ENCODE measurements at places on chromosomes 16 and 17. TPM values are rescaled to one million over a fixed set of nuclear protein-coding genes. Genes with fewer than 3 reads are reported as not detected.
A peak's percentile ranks its signal among the peaks of the same experiment; 100 is the strongest.

DNA sequence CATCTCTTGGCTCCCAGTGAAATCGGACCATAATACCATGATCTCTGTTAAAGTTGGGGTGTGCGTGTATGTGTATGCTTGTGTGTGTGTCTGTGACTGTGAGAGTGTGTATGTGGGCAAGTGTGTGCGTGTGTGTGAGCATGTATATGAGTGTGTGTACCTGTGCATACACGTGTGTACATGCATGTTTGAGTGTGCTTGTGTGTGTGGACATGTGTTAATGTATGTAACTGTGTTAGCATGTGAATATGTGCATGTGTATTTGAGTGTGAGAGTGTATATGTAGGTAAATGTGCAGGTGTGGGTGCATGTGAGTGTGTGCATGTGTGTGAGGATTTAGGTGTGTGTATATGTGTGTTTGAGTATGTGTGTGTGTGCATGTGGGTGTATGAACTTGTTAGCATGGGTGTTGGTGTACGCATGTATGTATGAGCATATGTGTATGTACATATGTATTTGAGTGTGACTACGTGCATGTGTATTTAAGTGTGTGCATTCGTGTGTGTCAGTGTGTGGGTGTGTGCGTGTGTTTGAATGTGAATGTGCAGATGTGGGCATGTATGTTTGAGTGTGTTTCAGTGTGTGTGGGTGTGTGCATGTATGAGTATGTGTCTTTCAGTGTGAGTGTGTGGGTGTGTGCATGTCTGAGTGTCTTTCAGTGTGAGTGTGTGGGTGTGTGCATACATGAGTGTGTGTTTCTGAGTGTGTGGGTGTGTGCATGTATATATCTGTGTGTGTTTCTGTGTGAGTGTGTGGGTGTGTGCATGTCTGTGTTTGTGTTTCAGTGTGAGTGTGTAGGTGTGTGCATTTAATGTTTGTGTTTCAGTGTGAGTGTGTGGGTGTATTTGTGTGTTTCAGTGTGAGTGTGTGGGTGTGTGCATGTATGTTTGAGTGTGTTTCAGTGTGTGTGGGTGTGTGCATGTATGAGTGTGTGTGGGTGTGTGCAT lies 183.2 kb downstream of the SOX9 start:
- no peak for DNase-seq

DNA sequence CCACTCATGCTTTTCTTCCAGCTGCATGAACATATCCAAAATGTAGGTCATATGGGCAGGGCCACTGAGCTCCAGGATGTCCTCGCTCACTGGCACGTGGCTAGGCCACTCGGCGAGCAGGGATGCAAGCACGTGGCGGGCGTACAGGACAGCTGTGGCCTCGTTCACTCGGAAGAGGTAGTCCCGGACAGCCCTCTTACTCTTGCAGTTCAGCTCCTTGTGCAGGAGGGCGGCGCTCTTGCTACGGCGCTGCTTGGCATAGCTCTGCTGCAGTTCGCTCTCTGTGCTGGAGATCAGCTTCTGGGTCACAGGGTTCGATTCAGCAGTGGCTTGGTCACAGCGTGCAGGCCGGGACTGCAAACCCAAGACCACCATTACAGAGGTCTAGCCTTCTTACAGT lies 53.1 kb upstream of the ATP2A3 start:
- no peak for DNase-seq

DNA sequence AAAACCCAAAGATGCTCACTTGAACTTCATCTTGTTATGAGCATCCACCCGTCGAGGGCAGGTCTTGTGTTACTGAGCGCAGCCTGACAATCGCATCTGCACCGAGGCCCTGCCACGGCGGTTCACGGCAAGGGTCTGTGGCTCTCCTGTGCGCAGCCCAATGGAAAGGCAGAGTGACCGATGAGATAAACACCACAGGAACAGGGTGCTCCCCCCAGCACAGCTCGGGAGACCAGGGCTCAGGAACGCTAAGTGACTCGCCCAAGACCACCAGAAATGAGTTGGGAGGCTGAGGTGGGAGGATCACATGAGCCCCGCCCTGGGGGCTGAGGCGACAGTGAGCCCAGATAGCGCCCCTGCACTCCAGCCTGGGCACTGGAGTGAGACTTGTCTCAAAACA lies 134.7 kb downstream of the ANKRD11 start:
- no peak for DNase-seq

The SYCE1L gene
- 6.9 TPM for total RNA-seq

DNA sequence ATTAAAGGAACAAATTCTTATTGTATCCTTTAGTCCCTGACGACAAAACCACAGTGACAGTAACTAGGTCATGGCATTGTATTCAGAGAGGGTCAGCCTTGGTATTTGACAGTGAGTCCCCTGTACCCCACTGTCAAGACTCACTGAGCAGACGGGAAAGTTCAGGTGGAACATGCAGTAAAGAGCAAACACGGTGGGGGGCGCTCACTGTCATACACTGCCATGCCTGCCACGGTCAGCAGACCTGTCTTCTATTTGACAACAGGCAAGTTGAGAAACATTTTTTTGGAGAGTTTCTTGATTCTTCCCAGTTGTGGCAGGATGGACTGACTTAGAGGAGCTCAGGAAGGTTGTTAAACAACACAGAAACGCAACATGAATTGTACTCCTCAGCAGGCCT lies 681.6 kb downstream of the KCNJ18 start:
- no peak for DNase-seq

GRCh38 chr17:19263641-19264051 lies 26.5 kb downstream of the EPN2 start:
- no peak for DNase-seq

The GALR2 gene
- total RNA-seq, result 2.5 TPM

DNA sequence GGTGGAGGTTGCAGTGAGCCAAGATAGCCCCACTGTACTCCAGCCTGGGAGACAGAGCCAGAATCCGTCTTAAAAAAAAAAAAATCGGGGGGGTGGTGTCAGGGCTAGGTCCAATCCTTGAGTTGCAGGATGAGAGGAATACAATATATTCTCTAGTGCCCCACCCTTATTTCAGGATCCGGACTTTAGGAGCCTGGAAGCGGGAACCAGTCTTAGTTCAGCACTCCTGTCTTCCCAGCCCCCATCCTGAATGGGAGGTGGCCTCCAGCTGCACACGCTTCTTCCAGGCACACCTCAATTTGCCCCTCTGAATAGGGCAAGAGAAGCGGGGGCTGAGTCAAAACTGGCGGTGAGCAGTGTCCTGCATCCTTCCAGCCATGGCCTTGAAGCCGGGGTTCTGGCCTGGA lies 1.6 kb downstream of the FHOD1 start:
- DNase-seq, result no peak

- no peak for DNase-seq
These were observed 41.5 kb downstream of the ZFPM1 start for GRCh38 chr16:88494335-88495154.

The TP53TG3B gene
- not detected for total RNA-seq

The TRIM47 gene
- 16.4 TPM for total RNA-seq

DNA sequence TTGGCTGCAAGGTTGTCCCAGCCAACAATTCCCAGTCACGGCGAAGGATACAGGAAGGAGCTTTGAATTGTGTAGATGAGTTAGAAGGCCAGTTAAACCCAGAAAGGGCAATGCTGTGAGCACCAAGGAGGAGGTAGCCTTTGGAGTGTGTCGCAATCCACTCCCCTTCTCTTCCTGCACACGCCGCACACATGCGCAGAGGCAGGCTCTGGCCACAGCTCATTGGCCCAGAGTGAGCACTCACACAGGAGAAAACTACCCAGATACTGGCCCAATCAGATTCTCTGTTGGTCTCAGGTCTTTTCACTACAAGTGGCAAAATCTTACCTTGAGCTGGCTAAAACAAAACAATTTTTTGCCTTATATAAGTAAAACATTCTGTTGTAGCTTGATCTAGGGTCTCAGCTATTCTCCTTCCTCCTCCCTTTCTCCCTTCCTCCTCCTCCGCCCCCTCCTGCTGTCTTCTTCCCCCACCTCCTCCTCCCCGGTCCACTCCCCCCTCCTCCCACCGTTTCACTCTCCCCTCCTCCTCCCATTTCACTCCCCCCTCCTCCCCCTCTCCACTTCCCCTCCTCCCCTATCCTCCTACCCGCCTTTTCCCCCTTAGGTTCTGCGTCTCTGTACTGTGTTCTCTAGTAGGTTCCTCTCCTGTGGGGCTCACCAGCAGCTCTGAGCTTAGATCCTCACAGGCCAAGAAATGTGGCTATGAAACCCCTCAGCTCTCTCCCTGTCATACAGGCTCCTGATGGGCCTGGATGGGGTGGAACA lies 344.9 kb downstream of the CPPED1 start:
- DNase-seq, result peak; percentile 38

- peak; percentile 93 for DNase-seq
These were observed at the start of the genes SDF2 and SUPT6H for GRCh38 chr17:28661635-28662526. Gene SDF2 (minus strand): TSS chr17:28661906. CDS start chr17:28661876, 30 bp downstream. Gene SUPT6H (plus strand): TSS chr17:28662205. CDS start chr17:28673402, 11,197 bp downstream.

The TMEM220 gene
- total RNA-seq, result 2.5 TPM

DNA sequence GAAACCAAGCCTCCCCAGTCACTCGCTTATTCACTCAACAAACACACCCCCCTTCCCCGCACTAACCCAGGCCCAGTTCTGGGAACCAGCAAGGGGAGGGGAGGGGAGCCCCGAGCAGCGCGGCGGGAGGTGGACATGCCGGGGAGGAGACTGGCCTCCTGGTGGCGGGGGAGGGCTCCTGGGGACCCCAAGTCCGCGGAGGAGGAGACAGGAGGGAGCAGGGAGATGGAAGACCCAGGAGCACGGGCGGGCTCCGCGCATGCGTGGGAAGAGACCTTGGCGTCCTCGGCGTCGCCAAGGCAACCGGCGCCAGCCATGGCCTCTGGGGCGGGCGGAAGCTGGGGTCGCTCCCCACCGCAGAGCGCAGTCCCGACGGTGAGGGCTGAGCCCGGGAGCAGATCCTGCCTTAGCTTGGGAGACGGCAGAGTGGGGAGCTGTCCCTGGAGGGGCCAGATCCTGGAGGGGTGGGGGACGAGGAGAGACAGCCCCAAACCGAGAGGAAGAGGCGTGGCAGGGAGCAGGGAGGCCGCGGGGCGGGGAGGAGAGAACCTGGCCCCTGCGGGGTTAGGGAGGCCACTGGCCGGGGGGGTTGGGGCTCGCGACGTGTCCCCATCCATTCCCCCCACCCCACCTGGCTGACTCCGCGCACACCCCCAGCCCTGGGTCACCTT lies at the start of gene PRR29:
Gene PRR29, plus strand, starts transcription at position 302 of the 671 bp plus-strand sequence. Its CDS starts 14 bp downstream, at position 316.
- peak; percentile 80 for DNase-seq

The MYH13 gene
- not detected for total RNA-seq

DNA sequence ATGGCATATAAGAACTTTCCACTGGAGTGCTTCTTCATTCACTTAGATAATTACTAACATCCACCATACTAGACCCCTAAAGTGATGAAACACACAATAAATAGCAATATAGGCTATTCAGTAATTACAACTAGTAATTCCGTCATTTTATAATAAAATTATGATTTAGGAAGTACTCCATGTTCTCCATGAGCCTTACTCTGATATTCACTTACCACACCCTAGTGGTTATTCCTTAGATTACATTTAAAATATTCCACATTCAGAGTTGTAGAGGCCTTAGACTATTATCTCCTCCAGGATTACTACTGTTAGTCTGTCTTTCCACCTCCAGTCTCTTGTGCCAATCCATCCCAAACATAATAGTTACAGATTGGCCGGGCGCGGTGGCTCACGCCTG lies 62.4 kb downstream of the STH start:
- DNase-seq, result no peak

The PIGW gene
- 34.6 TPM for total RNA-seq

- DNase-seq, result no peak
These were observed 33.9 kb upstream of the FAAP100 start for GRCh38 chr17:81586096-81586495.

DNA sequence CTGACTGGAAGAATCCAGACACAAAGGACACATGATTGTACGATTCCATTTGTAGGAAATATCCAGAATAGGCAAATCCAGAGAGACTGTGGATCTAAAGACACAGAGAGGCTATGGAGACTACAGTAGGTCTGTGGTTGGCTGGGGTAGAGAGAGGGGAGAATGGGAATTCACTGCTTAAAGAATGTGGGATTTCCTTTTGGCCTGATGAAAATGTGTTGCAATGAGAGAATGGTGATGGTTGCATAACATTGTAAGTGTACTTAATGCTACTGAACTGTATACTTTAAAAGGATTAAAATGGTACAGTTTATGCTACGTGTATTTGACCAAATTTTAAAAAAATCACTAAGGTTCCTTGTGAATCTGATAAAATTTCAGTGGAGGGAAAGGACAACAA lies 62.1 kb downstream of the GPRC5B start:
- no peak for DNase-seq

The SLC25A10 gene
- total RNA-seq, result 41.0 TPM

The ACE gene
- total RNA-seq, result not detected

- no peak for DNase-seq
These were observed 11.5 kb downstream of the ATP2C2 start for GRCh38 chr16:84379709-84380362.

The KRT12 gene
- total RNA-seq, result not detected

DNA sequence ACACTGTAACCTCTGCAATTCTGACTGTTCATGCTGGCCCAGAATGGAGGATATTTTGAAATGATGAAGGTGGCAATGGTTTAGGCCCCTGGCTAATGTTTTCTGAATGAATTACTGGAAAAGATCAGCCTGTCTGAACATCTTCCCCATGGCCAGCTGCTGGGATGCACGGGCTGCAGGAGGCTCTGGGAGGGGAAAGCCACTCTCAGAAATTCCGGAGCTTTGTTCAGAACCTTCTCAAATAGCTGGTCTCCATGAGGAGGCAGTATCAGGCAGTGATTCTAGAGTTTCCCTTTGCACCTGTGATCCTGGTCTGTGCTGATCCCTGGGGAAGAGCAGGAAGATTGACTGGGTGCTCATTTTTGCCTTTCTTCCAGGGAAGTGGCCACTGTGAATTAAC lies 5.0 kb downstream of the SLC6A2 start:
- DNase-seq, result no peak

- no peak for DNase-seq
These were observed 92.1 kb downstream of the ABCC6 start for GRCh38 chr16:16131204-16131603.

GRCh38 chr16:51881731-51882130 lies 665.2 kb downstream of the TOX3 start:
- no peak for DNase-seq

- DNase-seq, result no peak
These were observed 3.3 kb downstream of the TSPOAP1 start for GRCh38 chr17:58325289-58325726.

- DNase-seq, result no peak
These were observed 37.3 kb downstream of the SPOP start for GRCh38 chr17:49640556-49640955.

- no peak for DNase-seq
These were observed 349.6 kb downstream of the KIF2B start for GRCh38 chr17:54172096-54172984.
